ENCODE measurements at places on chromosomes 7 and 10.
A peak's percentile ranks its signal among the peaks of the same experiment; 100 is the strongest.

- no peak for DNase-seq
These were observed 19.0 kb downstream of the GPER1 start for GRCh38 chr7:1106793-1107421.

- no peak for DNase-seq
These were observed 52.0 kb upstream of the NRF1 start for GRCh38 chr7:129559564-129559963.

DNA sequence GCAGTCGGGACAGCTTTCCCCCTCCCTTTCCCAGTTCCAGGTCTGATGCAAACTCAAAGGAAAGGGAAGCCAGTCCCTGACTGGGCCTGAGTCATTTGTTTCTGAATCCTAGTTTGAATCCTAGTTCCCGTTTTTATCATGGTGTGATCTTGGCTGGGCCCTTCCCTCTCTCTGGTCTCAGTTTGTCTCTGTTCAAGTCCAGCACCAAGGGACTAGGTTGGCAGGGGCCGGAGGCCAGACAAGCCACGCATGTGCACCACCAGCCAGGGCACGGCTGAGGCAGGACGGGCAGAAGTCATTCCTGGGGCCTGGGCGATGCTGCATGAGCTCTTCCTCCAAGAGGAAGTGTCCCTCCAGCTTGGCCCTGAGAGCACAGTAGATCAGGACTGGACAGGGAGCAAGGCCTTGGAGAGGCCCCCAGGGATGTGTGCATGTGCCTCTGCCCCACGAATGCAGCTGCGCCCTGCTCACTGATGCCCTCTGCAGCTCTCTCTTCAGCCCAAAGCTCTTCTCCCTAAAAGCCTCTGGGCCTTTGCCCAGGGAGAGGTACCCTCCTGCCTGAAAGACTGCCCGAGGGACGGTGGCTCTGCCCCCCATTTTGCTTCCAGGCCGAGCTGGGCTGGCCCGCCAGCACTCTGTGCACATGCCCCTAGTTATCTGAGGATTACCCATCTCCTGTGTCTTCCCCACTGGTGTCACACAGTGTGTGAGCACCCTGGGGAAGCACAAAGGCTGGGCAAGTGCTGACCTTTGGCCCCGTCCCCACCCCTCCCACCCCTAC is 86.7 kb downstream of the ZMIZ1 start:
- no peak for DNase-seq

DNA sequence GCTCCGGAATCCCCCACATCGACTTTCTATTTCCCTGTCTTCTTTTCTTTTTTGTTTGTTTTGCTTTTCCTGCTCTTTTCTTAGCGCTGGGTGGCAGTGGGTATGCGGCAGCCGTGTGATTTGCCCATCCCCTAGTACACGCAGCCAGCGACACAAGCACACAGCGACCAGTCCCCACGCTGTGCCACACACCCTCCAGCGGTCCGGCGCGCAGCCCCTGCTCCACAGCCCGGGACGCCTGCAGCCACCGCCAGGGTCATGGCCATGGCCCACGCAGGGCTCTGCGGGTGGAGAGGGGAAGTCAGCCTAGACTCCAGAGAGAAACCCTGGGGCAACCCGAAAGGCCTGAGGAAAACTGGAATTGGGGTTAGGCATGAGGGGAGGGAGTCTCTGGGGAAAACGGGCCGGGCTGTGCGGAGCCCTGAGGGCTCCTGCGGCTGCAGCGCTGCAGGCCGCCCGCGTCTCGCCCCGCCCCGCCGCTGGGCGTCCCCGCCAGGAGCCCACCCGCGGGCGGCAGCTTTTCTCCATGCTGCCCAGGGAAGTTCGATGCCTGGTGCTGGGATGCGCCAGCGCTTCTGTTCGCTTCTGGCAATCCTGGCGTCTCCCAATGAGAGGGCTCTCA is 2.5 kb downstream of the CHRM2 start:
- DNase-seq, result no peak

GRCh38 chr7:39353615-39354376 is 212.4 kb upstream of the YAE1 start:
- DNase-seq, result no peak

DNA sequence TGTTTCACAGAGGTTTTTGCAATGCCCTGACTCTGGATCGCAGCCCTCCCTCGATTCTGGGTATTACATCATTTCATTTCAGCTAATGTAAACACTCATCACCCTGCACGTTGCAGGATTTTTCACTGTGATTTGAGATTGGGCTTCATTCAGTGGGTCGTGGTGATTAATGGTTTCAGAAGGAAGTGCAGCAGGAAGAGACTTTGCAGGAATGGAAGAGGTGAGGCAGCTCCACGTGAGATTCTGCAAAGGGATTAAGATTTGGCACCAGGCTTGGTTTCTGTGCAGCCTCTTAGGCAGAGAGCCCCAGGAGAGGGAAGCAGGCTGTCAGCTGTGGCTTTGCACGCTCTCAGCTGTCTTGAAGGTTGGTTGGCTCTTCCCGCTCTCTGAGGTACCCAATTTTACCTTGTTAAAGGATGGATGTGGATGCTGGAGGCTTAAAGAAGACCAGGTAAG is 95.2 kb downstream of the PLCE1 start:
- peak; percentile 88 for DNase-seq

DNA sequence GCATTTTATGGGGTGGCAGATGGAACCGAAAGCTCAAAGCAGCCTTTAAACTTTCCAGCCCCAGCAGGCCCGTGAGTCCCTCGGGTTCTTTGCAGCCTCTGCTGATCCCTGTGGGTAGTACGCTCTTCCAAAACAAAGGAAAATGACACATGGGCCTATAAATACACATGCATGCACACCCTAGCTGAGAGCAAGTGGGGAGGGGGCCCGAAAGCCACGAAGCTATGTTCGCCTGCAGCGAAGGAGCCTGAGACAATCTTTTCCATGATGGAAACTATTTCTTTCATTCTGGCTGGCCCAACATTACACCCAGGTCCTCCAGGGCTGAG is 32.2 kb downstream of the CALML5 start:
- DNase-seq, result no peak

- DNase-seq, result no peak
These were observed 709.4 kb downstream of the AUTS2 start for GRCh38 chr7:70307544-70308106.

GRCh38 chr10:107103174-107104025 is 61.1 kb downstream of the SORCS1 start:
- no peak for DNase-seq

GRCh38 chr10:8049045-8049864 is 5.2 kb upstream of the GATA3 start:
- no peak for DNase-seq

DNA sequence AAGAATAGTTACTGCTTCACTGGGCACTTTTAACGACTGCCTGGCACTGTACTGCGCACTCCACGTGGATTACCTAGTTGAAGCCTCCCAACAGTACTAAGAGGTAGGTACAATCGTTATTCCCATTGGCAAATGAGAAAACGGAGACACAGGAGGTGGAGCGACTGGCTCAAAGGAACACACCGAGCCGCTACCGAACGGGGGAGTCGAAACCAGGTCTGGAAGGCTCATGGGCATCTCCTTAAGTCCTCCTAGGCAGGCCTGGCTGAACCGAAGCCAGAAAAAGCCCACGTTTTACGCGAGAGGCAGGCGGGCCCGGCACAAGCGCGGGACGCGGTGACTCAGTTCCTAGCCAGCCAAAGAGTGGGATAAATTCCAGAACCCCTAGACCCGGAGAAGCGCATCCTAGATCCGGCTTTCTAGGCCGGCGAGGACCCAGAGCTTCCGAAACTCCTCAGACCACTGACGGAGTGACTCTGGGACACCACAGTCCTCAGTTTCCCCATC is 472 bp downstream of the PDAP1 start:
- DNase-seq, result no peak

DNA sequence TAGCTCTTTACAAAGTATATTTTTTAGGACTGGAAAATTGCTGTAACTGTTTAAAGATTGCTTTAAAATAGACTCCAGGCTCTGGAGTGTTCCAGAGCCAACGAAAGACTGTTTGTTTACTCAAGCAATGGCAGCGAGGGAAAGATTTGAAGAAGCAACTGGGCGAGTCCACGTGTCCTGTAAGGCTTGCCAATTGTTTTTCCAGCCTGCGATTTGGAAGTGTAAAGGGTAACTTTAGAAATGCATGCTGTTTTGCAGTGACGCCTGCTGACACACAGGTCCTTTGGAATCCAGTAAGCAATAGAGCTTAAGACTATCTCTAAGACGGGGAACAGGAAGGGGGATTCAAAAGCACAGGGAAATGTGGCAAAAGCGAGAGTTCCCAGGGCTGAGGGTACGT is 55.8 kb downstream of the TACC2 start:
- no peak for DNase-seq

GRCh38 chr10:17479822-17480221 is 25.4 kb upstream of the ST8SIA6 start:
- no peak for DNase-seq

Measured in esophagus muscularis mucosa (tissue), 4 donors.